ENCODE measurements at places on chromosomes 5 and 9.

- DNase-seq = no peak
These were observed 29.4 kb downstream of the RAD23B start for GRCh38 chr9:107312376-107313050.

DNA sequence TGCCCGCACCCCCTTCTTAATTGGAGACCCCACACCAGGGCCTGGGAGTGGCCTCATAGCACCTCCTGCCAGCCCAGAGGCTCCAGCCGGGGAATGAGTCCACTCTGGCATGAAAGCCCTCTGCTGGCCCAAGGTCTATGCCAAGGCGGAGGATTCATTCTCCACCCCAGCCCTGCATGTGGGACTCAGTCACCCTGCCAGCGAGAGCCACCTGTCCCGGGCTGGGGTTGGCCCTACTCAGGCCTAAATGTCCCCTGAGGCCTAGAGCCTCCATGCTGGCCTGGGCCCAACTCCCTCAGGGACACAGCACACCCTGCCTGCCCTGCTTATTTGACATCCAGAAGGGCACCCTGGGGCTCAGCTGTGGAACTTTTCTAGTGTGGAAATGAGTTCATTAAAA lies 1.0 kb upstream of the RAPGEF1 start:
- DNase-seq = no peak

DNA sequence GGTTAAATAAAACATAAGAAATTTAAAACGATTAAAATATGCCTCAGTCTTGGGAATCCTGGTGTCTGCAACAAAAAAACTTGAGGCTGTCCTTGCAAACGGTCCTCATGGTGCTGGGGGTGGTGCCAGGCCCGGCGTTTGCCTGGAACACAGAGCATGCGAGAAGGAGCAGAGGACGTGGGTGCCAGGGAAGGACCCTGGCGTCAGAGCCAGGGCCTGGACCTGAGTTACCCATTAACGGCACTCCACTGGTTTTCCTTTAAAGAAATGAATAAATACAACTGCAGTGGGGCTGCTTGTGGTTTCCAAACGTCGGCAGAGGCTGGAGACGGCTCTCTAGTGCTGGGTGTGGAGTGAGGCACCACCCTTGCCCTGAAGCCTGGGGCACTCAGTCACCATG lies at the start of gene SLC6A18:
TSS of gene SLC6A18 (plus strand) at position 301 of the 400 bp plus-strand sequence. CDS start at position 398, 97 bp downstream.
- no peak for DNase-seq

GRCh38 chr5:108113950-108114349 lies 267.9 kb downstream of the FBXL17 start:
- no peak for DNase-seq

GRCh38 chr5:135223404-135223803 lies 175.6 kb downstream of the MACROH2A1 start:
- no peak for DNase-seq

DNA sequence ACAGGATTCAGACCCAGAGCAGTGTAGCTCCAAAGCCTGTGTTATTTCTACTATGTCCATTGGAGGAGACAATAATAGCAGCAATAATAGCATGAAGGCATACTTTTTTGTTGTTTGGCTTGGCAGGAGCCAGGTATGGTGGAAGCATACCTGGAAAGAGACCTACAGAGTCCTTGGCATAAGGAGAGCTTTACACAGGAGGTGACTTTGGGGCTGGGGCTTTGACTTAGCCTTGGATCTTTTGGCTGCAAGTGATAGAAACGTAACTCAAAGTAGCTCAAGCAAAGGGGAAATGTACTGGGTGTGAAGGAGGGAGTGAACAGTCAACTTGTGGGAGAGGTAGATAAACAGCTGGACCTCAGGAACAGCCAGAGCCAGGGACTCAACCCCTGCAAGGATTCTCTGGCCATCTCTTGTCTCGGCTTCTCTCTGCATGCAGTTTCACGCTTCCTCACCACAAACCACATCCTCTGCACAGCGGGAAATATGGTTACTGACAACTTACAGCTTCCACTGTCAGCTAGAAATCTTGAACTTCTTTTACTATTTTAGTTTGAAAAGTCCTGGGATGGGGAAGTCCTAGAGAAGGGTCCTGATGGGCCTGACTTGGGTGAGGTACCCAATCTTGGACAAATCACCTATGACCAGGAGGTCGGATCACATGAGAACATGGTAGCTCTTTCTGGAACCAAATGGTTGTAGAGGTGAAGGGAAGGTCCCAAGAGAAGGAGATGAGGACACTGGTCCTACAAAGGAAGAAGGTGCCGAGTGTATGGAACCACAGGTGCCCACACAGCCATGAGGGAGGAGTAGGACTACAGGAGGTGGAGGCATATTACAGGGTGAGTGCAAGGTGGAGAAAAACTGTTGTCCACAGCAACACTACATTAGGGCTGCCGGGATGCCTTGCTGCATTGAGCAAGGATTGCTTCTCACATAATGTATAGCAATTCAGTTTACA lies 47.0 kb upstream of the TGFBR1 start:
- no peak for DNase-seq

DNA sequence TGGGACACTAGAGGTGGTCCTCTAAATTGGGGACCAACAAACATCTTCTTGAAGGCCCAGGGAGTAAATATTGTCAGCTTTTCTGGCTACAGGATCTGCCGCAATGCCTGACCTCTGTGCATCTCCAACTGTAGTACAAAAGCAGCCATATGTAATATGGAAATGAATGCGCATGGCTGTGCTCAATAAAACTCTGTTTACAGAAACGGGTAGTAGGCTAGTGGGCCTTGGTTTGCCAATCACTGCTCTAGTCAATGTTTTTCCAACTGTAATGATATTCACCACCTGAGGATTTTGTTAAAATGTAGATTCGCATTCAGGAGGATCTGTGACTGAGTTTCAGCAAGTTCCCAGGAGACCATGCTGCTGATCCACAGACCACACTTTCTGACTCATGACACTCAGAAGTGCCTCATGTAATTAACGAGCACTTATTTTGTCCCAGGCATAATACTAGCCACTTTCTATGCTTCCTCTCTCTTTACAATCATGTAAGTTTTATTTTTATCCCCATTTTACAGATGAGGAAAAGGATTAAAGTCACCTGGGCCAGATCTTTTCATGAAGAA lies 96.9 kb downstream of the MED27 start:
- DNase-seq = no peak

Data from hippocampal formation (tissue), 2 donors.